ENCODE measurements at places on chromosomes 2 and 18. TPM values are rescaled to one million over a fixed set of nuclear protein-coding genes. Genes with fewer than 3 reads are reported as not detected.

Gene RETSAT
- 36.3 TPM for total RNA-seq

Gene PID1
- total RNA-seq: 1.8 TPM

Gene NTSR2
- not detected for total RNA-seq

DNA sequence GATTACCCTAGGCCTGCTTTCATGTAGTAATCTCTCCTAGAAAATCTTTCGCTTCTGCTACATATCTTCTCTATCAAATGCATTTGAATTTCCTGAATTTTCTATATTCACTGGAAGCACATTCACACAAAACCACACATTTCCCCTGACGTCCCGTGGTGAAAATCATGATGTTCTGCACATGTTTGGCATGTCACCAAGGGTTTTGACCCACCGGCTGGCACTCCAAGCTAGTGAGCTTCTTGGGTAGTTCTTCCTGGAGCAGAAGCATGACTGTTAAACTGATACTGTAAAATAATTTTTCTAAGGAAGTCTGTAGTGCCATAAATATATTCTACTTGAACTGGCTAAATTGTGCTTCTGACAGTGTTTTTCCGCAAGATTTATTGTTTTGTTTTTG lies 510.1 kb upstream of the SLC8A1 start:
- DNase-seq: no peak

Gene FAM161A
- total RNA-seq: 2.9 TPM

DNA sequence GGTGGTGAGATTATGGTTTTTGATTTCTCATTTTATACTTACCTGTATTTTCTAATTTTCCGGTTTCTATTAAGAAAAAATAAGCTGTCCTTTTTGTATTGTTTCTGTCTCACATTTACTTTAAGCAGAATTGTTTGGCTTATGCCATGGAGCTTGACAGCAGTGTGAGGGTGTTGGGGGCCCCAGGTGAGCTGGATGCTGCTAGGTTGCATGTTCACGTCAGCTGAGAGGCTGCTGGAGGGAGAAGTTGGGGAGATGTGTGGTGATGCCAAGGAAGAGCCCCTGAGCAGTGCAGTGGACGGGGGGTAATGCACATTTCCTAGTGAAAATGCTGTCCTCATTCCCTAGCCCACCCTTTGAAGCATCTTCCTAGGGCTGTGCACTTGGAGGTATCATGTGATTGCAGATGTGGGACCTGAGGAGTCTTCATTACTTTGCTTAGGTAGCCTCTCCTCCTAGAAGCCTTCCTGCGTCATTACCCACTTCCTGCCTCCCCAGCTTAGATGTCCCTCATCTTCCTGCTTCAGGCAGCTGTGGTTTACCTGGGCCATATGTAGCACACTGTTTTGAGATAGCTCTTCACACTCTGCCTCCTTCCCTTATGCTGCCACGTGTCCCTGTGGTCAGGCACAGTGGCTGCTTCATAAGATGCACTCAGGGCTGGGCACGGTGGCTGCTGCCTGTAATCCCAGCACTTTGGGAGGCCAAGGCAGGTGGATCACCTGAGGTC lies 16.2 kb downstream of the ATG16L1 start:
- no peak for DNase-seq

Gene SLC9A4
- total RNA-seq: not detected

Gene AP1S3
- total RNA-seq: 5.5 TPM

Gene GRHL1
- 0.31 TPM for total RNA-seq

DNA sequence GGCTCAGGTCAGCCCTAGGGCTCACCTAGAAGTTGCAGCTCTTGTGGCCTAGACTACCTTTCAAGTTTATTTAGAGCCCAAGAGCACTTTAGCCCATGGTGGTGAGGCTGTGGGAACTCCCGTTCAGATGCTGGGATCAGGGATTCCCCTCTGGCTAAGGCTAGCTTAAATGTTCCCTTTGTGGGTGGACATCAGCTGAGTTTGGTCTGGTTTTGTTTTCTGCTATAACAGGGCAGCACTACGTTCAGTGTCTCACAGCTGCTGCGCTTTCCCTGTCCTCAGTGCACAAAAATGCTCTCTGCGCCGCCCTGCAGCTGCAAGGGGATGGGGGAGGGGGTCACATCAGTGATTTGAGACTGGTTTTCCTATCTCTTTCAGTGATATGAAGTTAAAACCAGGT lies 170.5 kb upstream of the KCNJ3 start:
- no peak for DNase-seq

Gene TRAPPC8
- total RNA-seq: 25.8 TPM

GRCh38 chr2:10005461-10006235 lies 37.7 kb upstream of the KLF11 start:
- peak; percentile 29 for DNase-seq

GRCh38 chr18:39549144-39549543 lies 1983.5 kb upstream of the CELF4 start:
- DNase-seq: no peak

DNA sequence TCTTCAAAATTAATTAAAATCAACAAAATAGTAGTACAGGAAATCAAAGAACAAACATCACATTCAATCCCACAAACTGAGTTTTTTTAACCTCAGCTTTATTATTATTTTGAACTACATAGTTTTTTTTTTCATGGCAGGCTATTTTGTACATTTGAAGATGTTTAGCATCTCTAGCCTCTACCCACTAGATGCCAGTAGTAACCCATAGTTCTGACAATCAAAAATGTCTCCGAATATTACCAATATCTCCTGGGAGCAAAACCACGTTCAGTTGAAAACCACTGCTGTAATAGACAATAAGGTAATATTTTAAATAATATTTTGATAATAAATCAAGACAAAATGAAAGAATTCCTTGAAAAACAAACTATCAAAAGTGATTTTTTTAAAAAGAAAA lies 702.6 kb upstream of the LRRTM1 start:
- no peak for DNase-seq

DNA sequence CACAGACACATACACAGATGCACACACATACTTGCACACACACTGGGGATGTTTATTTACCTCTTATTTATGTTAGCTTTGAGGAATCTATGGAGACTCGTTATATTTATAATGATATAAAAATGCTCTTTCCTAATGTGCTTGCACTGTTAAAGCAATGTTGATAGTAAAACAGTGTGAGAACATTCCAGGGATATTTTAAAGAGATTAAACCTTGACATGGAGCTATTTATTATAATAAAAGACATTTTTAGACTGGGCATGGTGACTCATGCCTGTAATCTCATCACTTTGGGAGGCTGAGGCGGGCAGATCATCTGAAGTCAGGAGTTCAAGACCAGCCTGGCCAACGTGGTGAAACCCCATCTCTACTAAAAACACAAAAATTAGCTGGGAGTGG lies 557.3 kb upstream of the ZNF804A start:
- DNase-seq: no peak

Gene DLX2
- 5.7 TPM for total RNA-seq

GRCh38 chr2:129004940-129005490 lies 686.3 kb upstream of the HS6ST1 start:
- no peak for DNase-seq

Gene TLX2
- total RNA-seq: not detected

DNA sequence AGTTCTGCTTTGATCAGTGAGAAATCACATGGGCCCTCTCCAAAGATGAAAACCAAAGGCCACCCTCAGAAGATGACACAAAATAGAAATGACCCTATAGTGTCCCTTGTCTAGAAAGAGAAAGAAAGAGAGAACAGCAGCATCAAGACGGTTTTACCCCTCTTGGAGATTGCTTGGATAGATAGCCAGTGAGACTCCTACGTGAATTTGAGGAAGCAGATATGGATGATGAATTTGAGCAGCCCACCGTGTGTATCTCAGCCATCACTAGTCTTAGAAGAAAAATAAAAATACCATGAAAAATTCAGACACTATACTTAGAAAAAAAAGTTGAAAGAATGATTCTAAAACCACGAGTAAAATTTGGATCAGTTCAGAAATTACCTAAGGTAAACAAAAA lies 329.1 kb upstream of the CNTNAP5 start:
- DNase-seq: no peak

- DNase-seq: no peak
These were observed 76.9 kb downstream of the AOX1 start for GRCh38 chr2:200662727-200663126.

- no peak for DNase-seq
These were observed 111.2 kb downstream of the KLF7 start for GRCh38 chr2:207054521-207054920.

GRCh38 chr2:231176066-231176465 lies 22.4 kb upstream of the ARMC9 start:
- DNase-seq: no peak

GRCh38 chr2:188024811-188025210 lies 266.9 kb upstream of the GULP1 start:
- no peak for DNase-seq

DNA sequence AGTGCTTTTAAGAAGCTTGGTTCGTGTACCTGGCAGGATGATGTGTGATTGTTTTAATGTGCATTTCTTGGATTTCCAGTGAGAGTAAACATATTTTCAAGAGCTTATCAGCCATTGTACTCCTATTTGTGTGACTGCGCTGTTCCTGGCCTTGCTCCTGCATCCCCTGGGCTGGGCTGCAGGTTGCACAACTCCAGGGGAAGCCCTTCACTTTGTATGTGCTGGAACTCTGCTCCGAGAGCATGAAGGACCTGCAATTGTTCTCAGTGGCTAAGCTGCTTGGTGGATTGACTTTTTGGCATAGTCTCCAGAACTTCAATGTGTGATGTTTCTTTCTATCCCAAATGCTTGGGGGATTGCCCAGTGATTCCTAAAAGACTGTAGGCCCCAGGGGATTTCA lies 18.8 kb downstream of the ATP6V1C2 start:
- DNase-seq: no peak

Gene UGT1A10
- not detected for total RNA-seq

Gene KLHL41
- 1.4 TPM for total RNA-seq

DNA sequence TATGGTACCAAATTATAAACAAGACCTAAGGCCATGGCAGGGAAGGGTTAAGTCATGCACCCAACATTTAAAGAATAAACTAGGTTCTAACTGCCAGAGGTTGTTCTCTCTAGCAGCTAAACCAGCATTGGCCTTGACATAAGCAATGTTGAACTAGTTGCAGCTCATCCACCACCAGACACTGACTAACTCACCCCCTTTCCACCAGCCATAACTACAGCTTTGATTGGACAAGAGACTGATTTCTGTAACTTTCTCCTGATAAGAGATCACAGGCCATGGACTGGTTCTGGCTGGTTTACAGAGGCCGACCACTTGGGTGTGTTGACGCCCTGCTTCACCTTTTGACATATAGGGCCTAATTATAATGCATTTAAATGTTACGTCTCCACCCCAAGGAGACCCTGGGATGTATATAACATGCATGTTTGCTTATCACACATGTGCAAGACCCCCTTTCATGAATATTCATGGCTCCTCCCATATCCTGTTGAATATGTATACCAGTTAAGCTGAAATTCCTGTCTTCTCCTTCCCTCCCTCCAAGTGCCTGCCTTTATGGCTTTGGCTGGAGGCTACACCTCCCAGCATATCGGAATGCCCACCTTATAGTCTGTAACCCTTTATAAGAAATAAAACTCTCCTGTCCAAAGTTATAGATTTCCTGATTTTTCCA lies 75.9 kb downstream of the MRPS9 start:
- DNase-seq: no peak

- no peak for DNase-seq
These were observed 15.6 kb downstream of the PPP4R3B start for GRCh38 chr2:55601849-55602248.

Data from chondrocyte (in vitro differentiated cells).